ENCODE measurements at places on chromosomes 1 and 21. TPM values are rescaled to one million over a fixed set of nuclear protein-coding genes. Genes with fewer than 3 reads are reported as not detected.

DNA sequence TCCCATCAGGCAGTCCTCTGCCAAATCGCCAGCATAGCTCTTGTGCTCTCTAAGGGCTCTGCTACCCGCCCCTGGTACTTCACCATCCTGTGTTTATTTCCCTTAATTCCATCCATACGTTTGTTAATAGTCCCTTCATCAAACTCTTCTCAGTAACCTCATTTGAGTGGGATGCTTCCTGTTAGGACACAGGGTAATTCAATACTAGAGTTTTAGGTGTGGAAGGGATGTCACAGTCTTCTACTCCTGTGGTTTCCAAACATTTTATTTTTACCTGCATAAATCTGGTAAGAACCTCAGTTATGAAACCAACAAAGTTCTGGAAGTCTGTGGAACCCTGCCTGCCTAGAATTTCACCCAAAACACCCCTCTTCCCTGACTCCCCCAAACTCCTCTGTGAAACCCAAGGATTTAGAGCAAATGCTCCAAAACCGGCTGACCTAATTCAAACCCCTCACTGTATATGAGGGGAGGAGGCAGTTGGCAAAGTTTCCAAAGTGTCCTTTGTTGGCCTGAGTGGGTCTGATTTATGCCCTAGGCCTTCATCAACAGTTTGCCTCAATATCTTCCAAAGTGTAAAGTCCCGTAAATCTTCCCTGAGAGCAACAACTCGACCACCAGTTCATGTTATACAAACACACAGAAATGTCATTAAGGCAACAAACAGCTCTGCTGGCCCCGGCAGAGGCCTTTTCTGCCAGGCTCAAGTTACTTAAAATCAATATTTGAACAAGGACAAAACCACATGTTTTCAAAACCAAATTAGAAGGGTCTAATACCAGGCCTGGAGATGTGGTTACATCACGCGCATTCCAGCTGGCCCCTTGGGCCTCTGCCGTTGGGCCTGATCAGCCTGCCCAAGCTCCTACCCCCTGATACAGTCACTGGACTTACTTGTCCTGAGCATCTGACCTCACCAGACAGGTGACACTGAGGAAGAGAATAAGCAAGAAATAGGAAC lies 82.4 kb upstream of the FGGY start:
- DNase-seq: no peak

- DNase-seq: no peak
Observed at GRCh38 chr1:119391749-119392148, 23.2 kb downstream of the HAO2 start.

GRCh38 chr1:171563675-171564074 lies 58.4 kb upstream of the MYOCOS start:
- DNase-seq: peak; percentile 69

B3GALT2 gene
- not detected for total RNA-seq

PACC1 gene
- 10.7 TPM for total RNA-seq

DNA sequence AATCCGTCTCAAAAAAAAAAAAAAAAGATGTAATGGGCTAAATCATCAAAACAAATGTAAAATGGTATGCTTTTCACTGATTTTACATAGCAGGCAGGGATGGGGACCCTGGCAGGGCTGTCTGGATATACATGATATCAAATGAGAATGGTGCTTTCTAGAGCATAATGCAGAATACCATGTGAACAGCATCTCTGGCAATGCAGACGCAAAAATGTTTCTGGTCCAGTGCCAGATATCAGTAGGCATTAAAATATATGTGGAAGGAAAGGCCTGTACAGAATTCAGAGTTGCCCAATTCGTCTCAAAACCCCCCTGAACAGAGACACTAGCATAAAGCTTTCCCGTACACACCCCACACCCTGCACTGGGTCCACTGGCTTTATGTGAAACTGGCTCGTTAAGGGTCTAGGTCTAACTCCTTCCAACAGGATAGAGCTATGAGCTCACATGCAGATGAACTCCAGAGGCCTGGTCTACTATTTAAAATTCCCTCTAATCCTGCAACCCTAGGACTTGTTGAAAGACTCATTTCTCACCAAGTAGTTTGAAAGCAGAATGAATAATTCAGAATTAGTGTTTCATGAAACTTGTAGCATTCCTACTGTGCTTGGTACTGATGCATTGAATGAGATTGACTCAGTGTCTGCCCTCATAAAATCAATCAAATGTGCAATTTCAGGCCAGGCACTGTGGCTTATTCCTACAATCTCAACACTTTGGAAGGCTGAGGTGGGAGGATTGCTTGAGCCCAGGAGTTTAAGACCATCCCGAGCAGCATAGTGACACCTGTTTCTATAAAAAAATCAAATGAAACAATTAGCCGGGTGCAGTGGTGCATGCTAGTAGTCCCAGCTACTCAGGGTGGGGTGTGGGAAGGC lies 2.6 kb upstream of the MYSM1 start:
- no peak for DNase-seq

- DNase-seq: no peak
Observed at GRCh38 chr1:24957808-24958752, 28.0 kb upstream of the RUNX3 start.

DNA sequence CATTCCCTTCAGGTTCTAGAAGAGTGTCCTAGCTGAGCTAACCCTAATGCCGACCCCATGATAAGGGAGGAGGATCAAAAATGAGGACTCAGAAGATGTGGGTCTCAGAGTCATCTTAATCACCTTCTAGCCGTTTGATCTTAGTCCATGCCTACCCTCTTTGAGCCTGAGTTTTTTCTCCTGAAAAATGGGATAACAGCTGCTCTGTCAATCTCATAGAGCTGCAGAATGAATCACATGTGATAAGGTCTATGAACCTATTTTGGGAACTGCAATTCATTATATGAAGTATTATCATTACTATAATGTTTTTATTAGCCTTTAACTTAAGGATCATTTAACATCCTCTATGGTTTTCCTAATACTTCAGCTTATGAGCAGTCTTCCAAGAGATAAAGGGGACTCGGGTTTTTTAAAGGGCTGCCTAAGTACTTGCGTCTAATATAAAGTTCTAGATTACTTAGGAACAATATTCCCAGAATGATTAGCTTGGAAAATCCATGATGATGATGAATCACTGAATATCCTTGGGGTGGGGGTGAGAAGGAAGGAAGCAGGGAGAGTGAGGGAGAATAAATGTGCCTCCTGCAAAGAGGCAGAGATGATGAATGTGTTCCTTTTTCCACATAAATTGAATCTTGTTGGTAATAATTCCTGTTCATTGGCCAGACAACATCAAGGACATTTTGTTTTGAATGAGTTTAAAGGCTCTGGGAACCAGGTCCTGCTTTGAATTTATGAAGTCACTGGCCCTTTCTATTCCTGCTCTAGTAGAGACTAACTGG lies 66.8 kb downstream of the COLGALT2 start:
- no peak for DNase-seq

All from mammary epithelial cell (primary cell).